Left hindlimb (tissue), 1 donor: ENCODE measurements at places on chromosomes 1 and 21.

- DNase-seq = no peak
Observed at GRCh38 chr21:27840262-27840661, 873.4 kb upstream of the ADAMTS5 start.

DNA sequence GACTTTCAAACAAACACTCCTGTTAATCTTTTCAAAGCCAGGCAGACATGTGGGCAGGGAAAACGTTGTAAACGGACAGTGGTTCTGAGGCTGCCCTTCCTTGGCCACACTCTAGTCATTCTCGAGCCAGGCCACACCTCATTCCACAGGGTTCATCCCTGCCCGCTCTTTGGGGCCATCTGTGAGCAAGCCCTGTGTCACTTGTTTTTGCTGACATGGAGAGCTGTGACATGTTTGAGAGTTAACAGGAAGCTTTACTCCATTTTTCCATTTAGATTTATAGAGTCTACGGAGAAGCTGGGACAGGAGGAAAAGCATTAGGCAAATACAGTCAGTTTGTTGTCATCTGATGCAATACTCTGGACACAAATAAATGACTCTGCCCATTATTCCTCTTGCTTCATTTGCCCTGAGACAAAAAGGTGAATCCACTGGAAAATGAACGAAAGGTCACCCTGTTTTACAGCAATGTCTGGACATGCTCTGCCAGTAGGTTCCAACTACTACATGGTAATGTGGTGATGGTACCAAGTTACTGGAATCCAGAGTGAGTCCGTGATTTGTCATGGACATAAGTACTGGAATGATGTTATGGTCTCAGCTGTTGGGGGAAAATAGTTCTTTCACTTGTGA lies 126.9 kb downstream of the CLIC6 start:
- no peak for DNase-seq

DNA sequence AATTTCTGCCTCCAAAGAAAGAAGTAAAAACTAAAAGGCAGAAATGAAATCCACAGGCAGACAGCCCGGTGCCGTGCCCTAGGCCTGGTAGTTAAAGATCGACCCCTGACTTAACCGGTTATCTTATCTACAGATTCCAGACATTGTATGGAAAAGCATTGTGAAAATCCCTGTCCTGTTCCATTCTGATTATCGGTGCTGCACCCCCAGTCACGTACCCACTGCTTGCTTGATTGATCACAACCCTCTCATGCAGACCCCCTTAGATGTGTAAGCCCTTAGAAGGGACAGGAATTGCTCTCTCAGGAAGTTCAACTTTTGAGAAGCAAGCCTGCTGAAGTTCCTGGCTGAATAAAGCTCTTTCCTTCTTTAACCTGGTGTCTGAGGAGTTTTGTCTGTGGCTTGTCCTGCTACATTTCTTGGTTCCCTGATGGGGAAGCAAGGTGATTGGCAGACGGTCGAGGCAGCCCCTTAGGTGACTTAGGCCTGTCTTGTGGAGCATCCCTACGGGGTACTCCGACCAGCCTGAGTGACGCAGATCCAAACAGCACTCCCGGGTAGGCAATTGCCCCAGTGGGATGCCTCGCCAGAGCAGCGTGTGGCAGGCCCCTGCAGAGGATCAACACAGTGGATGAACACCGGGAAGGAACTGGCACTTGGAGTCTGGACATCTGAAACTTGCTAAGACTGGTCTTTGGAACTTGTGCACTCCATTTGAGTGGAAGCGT lies 111.2 kb upstream of the PPM1J start:
- DNase-seq = no peak

- no peak for DNase-seq
Observed at GRCh38 chr1:208874915-208875314, 630.7 kb upstream of the PLXNA2 start.

DNA sequence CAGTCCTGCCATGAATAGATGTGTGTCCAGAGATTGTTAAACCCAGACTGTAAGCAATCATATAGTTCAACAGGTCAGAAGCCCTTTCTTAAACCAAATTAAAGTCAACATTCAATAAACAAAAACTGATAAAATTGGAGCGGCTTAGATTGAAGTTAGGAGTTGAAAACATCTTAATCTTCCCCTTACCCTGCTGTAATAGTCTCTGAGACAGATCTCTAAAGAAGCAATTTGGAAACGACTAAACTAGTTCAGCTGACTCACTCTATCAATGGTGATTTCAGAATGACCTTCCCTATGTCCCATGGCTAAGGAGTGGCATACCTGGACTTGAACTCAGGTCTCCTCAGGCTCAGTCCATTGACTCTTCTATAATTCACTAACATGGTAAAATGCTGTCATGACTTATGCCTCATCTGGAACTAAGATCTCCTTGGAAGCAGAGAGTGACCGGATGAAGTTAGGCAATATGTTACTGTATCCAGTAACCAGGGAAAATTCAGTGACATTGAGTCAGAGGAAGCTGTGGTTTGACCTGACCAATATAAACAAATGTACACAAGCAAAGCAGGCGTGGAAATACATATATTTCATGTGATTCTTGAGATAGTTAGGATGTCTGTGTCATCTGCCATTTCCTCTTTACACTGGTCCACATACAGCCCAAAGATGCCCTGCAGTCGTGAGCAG lies 30.1 kb downstream of the SGIP1 start:
- DNase-seq = no peak

DNA sequence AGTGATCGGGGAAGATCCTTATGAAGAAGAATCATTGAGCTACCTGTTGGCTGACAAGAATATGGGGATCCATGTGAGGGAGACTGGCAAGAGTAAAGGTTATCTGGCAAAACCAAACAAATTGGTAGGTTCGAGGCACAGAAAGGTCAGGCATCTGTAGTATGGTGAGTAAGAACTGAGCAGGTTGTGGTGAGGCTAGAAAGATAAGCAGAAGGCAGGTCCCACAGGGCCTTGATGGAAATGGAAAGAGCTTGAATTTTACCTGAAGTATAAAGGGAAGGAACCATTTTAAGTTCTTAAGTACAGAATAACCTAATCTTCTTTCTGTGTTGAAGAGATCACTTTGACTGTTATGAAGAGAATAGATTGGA lies 11.1 kb downstream of the PTPRC start:
- DNase-seq = no peak

- DNase-seq = no peak
Observed at GRCh38 chr1:170149241-170149640, 3.5 kb downstream of the NTMT2 start.
